ENCODE measurements at places on chromosomes 6 and 20. TPM values are rescaled to one million over a fixed set of nuclear protein-coding genes. Genes with fewer than 3 reads are reported as not detected.

GCM1 gene
- total RNA-seq, result not detected

PLTP gene
- 2.2 TPM for total RNA-seq

UBD gene
- 0.44 TPM for total RNA-seq

NKAPL gene
- not detected for total RNA-seq

EIF2S2 gene
- 96.5 TPM for total RNA-seq

MLN gene
- not detected for total RNA-seq

IP6K3 gene
- total RNA-seq, result 0.80 TPM

TFAP2A gene
- 11.9 TPM for total RNA-seq

GRIK2 gene
- total RNA-seq, result 0.39 TPM

LRRC73 gene
- 0.88 TPM for total RNA-seq

FOXS1 gene
- total RNA-seq, result 0.41 TPM

C6orf163 gene
- 0.20 TPM for total RNA-seq

NRSN2 gene
- 48.1 TPM for total RNA-seq

LPIN3 gene
- 14.2 TPM for total RNA-seq

TMEM200A gene
- 0.07 TPM for total RNA-seq

HAO1 gene
- not detected for total RNA-seq

RAET1E gene
- 3.8 TPM for total RNA-seq
